Activated gamma-delta T cell treated with Interleukin-2 at 50 U/mL for 16 hours (primary cell): ENCODE measurements at places on chromosomes 7 and 10.
A peak's percentile ranks its signal among the peaks of the same experiment; 100 is the strongest.

GRCh38 chr7:71735961-71736556 lies 604.1 kb downstream of the GALNT17 start:
- DNase-seq, result peak; percentile 9

- DNase-seq, result no peak
Observed at GRCh38 chr7:120874722-120875121, 16.8 kb upstream of the TSPAN12 start.

- no peak for DNase-seq
Observed at GRCh38 chr10:79176052-79176501, 107.3 kb downstream of the ZMIZ1 start.

DNA sequence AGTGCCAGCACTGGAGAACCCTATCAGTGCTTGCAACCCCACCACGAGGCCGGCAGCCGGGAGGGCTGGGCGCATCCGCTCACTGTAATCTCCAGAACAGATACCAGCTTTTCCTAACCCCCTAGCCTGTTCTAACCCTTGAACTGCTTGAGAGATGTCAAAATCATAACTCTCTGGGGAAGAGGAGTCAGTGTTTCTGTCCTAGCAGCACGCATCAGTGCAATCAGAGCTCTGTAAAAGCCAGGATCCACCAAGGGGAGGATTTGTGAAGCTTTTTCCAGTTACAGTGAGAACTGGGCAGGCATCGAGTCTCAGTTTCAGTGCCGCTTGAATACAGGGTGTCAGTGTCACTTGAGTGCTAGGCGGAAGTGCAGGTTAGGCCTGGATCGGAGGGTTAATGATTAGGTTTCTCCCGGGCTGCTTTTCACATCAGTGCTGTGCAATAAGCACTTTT lies 104.5 kb upstream of the INSYN2A start:
- DNase-seq, result no peak

GRCh38 chr10:9824631-9825071 lies 1193.0 kb upstream of the CELF2 start:
- no peak for DNase-seq

DNA sequence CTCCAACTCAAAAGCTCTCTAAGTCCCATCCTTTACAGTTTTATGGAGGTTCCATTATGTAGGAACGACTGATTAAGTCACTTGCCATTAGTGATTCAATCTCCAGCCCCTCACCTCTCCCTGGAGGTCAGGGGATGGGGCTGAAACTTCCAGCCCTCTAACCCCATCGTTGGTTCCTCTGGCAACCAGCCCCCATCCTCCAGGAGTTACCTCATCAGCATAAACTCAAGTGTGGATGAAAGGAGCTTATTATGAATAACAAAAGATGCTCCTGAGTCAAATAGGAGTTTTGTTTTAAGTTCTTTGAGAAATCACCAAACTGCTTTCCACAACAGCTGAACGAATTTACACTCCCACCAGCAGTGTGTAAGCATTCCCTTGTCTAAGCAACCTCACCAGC lies 494.3 kb upstream of the AUTS2 start:
- no peak for DNase-seq
